ENCODE measurements at places on chromosomes 1 and 21.

DNA sequence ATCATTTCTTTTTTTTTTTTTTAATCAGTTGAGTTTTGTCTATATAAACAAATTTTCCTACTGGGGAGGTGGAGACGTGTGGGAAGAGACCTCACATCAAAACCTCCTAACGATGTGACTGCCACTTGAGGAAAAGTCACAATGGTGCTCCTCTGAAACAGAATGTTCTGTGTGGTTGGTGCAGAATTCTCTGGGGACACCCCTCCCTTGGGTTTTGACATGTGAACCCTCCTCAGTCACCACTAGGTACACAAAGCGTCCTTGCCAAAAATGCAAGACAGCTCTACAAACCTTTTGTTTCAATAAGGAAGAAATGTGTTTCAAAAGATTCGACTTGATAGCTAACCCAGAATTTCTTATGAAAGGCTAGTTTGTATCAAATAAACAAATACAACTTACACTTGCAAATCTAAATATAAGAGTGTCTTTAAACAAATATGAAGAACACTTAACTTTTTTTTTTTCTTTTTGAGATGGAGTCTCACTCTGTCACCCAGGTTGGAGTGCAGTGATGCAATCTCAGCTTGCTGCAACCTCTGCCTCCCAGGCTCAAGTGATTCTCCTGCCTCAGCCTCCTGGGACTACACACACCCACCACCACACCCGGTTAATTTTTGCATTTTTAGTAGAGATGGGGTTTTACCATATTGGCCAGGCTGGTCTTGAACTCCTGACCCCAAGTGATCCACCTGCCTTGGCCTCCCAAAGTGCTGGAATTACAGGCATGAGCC is 9.3 kb downstream of the SLC25A24 start:
- no peak for DNase-seq

DNA sequence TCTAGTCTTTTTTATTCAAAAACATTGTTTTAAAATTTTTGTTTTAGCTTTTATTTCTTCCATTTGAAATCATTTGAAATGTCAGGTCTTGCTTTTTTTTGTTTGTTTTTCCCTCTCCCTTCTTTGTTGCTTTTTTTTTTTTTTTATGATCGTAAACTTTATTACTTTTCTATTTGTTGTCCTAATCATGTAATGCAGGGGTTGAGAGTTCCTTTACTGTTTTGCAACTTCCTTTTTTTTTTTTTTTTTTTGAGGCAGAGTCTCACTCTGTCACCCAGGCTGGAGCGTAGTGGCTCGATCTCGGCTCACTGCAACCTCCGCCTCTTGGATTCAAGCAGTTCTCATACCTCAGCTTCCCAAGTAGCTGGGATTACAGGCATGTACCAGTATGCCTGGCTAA is 24.8 kb downstream of the IVNS1ABP start:
- DNase-seq = peak; percentile 55

DNA sequence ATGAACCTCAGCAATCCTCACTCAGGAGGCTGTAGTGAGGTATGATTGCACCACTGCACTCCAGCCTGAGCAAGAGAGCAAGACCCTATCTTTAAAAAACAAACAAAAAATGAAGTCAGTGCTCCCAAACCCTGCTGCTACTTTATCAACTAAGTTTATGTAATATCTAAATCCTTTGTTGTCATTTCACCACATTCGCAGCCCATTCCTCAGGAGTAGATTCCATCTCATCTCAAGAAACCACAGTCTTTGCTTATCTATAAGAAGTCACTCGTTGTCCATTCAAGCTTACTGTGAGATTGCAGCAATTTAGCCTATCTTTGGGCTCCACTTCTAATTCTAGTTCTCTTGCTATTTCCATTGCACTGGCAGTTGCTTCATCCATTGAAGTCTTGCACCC is 44.3 kb upstream of the RGL1 start:
- no peak for DNase-seq

DNA sequence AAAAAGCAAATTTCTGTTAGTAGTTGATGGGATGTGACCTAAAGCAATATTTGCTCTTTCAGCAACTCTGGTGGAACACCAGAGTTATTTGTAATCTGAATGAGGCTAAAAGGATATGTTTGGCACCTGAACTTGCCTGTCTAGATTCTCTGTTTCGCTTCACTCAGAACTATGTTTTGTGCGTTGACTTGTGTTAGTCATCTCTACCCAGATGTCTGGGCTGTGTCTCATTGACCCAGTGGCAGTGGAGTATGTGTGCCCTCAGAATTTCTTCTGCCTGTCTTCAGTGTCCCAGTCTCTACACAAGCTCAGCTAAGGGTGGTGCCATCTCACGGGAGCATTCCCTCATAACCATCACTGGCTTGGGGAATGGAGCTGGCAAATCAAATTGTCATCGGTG is 13.9 kb downstream of the KCNK1 start:
- no peak for DNase-seq

DNA sequence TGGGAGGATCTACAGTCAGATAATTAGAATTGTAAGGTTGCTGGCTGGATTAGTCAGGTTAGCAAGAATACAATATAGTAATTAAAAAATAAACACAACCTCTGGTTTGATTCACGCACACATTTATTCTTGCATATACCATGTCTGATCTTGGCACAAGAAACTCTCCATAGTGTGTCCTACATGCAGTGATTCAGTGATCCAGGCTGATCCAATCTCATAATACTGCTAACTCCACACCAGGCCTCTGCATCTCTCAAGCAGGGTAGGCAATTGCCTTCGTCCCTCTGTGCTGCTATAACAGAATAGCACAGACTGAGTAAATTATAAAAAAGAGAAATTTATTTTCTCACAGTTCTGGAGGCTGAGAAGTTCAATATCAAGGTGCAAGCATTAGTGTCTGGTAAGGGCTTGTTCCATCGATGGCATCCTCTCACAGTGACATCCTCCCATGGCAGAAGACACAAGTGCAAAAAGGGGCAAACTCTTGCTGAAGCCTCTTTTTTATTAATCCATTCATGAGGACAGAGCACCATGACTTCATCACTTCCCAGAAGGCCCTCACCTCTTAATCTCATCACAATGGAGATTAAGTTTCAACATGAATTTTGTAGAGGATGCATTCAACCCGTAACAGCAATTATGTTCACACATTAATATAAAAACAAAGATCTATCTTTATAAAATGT is 741.0 kb upstream of the NCAM2 start:
- DNase-seq = no peak

GRCh38 chr1:59218521-59219236 is 78.2 kb upstream of the FGGY start:
- peak; percentile 33 for DNase-seq

GRCh38 chr1:98700228-98700627 is 38.7 kb downstream of the SNX7 start:
- no peak for DNase-seq

DNA sequence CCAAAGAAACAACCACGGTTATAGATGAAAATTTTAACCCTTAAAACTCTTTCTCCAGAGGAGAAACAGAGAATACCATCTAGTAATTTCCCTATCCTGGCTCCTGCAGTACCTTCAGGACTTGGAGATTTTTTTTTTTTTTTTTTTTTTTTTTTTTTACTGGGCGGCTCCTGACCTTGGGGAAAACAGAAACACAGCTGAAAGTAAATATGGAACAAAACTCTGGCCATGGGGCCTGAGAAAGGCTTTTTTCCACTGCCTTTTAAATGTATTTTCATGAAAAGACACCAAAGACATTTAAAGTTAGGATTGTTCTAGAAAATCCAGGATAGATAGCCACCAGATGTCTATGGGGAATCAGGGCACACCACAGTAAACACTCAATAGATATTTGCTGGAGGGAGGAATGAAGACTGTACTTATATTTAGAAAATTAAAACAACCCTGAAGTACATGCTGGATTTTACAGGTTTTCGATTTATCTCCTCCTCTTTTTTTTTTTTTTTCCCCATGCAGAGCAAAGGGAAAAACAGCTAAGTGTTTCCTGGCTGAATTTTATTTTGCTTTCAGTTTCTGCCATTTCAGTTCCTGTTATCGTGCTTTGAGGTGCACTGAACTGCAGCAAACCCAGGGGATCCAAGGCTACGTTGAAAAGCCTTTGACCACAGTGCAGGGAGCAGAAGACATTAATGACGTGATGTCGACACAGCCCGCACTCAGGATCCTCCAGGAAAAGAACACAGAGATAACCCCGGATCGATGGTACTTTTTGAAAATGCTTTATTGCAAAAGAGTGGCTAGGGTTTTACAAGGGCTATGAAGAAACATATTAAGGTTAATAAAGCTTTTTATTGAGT is 35.7 kb upstream of the CNN3 start:
- DNase-seq = peak; percentile 51

- DNase-seq = no peak
These were observed 119.7 kb downstream of the UCHL5 start for GRCh38 chr1:192939440-192939839.

- no peak for DNase-seq
These were observed 580 bp upstream of the BLACAT1 start for GRCh38 chr1:205456383-205456867.

DNA sequence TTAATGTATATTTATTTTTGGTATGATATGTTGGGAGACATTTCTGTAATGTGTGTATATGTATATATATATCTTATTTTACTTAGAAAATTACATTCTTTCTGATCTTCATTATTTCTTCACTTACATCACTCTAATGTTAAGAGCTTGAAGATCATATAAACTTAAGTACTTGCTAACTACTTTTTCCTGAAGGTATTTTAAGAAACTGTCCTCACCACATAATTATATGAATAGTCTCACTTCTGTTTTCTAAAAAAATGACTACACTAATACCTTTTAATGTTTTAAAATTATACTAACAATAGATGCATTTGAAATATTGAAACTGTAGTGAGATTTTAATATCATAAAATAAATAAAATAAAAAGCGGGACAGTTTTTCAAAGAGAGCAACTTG is 377.1 kb downstream of the LRRIQ3 start:
- no peak for DNase-seq

DNA sequence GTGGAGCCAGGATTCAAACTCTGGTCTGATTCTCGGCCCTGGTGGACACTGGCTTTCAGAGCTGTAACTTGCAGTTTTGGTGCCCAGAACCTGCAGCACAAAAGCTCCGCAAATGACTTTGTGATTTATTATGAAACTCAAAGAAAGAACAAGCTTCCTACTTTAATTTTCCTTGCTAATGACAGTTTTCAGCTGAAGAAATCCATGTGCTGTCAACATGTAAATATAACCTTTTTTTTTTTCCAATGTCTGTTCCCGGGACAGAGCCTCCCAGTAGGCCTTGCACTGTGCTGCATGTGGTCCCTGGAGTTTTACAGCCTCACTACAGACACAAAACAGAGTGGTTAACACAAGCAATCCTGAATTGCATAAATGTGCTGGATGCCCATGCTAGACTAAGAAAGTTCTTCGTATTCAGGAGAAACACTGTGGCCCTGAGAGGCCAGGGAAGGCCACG is 62.3 kb upstream of the ANGPTL1 start:
- no peak for DNase-seq

- no peak for DNase-seq
These were observed 17.9 kb downstream of the TNFRSF8 start for GRCh38 chr1:12080773-12081556.

DNA sequence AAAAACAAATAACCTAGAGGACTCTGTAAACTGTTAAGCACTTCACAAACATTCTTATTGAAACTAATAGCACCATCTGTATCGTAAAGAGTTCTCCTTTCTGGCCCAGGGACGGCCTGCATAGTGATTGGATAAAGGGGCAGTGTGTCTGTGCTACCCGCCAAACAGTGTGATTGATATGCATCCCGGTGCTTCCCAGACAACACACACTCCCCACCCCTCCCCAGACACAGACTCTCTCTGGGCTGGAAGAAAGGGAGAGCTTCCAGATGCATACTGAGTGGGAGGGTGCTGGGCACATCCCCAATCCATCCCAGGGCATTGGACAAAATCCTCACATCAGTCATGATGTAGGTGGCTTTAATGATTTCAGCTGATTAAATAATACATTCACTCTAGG is 3.7 kb downstream of the HSD11B1 start:
- DNase-seq = no peak

DNA sequence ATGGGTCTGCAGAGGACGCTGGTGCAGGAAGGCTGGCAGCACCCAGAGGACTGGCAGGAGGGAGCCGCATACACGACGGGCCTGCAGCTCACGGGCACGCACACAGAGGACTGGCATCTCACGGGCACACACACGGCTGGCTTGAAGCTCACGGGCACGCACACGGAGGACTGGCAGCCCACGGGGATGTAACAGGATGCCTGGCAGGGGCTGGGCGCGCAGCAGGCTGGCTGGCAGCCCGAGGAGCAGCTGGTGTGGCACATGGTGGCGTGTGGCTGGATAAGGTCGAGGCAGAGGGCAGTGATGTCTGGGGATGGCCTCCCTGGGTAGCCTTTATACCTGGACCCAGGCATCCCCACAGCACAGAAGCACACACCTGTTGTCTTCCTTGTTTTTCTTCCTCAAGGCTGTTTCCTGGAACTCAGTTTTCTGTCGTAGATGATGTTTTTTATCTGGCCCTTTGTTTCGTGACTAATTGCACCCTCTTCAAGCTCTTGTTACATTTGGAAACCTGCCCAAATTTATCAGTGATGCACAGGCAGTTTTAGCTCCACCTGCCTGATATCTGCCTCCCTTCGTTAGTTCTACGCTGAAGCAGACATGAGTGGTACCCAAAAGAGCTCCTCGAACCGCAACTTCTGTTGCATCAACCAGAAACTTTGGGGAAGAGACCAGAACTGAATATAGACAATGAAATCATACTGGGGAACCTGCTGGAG is at the start of gene KRTAP12-1:
KRTAP12-1 (minus strand) TSS at position 303 of the 719 bp plus-strand sequence; CDS start at position 263, 40 bp downstream.
- DNase-seq = no peak

DNA sequence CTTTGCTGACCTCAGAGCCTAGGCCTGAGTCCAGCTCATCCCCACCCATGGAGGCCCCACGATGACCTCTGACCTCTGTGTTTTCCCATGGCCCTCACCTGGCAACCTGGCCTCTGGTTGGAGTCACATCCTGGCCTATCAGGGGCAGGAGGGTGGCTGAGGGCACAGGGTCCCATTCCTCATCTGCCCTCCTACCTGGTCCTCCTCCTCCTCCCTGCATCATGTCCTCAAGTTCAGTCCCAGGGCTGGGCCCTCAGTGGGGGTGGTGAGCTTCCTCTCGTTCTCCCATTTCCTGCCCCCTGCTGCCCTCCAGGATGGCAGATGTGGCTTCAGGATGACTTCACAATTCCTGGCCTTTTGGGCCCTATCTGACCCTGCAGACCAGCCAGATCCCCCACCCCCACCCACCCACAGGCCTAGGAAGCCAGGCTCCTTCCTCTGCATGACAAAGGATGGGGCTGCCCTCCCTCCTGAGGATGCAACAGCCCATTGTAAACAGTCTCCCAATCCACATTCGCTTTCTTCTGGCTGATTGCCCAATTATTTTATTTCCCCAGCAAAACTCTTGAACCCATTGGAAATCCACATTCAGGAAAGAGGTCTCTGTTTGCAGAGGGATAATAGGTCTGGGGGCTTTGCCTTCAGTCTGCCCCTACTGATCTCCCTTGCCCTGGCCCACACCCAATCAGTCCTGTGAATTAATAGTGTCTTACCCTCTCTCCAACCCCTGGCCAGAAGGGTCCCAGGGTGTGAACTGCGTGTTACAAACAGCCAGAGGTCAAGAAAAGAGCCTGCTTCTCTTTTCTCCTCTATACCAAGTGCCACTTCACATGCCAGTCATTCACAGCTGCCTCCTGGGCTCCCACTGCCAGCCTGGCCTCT is 10.3 kb upstream of the LEFTY1 start:
- no peak for DNase-seq

GRCh38 chr1:80509965-80510522 is 1290.7 kb upstream of the ADGRL2 start:
- no peak for DNase-seq
